ENCODE measurements at places on chromosomes 4 and X.

- no peak for DNase-seq
Observed at GRCh38 chr4:21555083-21555482, 393.5 kb downstream of the KCNIP4 start.

DNA sequence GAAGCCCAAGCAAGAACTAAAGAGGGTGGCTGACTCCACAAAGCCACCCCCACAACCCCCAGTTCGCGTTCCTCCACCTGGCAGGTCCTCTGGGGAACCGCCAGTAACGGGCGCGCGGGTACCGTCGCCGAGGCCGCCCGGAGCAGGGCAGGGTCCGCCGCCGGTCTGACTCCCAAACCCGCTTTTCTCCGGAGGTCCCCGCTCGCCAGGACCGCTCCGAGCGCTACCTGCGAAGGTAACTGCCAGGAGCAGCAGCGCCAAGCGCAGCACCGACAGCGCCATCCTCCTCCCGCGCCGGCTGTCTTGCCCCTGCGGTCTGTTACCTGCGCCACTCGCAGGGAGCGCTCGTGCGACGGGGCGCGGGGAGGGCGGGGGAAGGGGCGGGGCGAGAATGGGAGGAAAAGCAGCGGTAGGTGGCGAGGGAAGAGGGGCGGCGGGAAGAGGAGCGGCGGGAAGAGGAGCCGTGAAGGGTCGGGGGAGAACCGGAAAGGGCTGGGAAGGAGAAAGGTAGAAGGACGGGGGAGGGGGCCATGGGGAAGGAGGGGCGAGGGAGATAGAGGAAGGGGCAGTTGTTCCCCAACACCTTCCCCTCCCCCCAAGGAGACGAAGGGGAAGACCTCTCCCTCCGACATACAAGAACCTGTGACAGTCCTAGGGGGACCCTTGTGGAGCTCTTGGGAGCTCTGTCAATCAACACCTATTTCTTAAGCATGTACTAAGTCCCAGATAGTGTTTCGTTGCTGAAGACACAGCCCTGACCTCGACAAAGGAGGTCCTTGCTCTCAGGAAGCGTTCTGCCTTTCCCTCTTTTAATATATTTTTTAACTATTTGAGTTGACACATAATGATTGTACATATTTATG, at the start of gene SPINK2:
TSS of gene SPINK2 (minus strand) at position 321 of the 863 bp plus-strand sequence. CDS start at position 282, 39 bp downstream.
- DNase-seq, result no peak

DNA sequence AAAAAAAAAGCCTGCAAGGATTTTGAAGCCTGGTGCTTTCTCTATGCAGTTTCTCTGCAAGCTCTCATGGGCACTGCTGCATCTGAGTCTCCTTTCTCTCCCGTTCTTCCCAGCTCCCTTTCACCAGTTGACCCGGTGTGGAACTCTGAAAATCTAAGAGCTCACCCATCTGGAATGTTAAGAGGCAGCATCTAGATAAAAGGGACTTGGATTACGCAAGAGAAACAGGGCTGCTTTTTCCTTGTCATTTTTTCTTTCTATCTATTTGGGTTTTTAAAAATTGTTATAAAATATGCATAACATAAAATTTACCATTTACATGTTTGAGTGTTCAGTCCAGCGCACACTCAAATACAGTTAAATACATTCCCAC, 95.2 kb upstream of the RPS6KA3 start:
- peak; percentile 68 for DNase-seq

- no peak for DNase-seq
Observed at GRCh38 chr4:117311215-117311614, 225.8 kb upstream of the TRAM1L1 start.

GRCh38 chr4:183554878-183555585, 50.2 kb downstream of the ING2 start:
- DNase-seq, result no peak

- no peak for DNase-seq
Observed at GRCh38 chrX:9466736-9467135, 1.9 kb downstream of the TBL1X start.

- peak; percentile 9 for DNase-seq
Observed at GRCh38 chr4:56512166-56512565, 6.6 kb downstream of the ARL9 start.

- DNase-seq, result peak; percentile 86
Observed at GRCh38 chr4:32858971-32859370, 2138.8 kb downstream of the PCDH7 start.

DNA sequence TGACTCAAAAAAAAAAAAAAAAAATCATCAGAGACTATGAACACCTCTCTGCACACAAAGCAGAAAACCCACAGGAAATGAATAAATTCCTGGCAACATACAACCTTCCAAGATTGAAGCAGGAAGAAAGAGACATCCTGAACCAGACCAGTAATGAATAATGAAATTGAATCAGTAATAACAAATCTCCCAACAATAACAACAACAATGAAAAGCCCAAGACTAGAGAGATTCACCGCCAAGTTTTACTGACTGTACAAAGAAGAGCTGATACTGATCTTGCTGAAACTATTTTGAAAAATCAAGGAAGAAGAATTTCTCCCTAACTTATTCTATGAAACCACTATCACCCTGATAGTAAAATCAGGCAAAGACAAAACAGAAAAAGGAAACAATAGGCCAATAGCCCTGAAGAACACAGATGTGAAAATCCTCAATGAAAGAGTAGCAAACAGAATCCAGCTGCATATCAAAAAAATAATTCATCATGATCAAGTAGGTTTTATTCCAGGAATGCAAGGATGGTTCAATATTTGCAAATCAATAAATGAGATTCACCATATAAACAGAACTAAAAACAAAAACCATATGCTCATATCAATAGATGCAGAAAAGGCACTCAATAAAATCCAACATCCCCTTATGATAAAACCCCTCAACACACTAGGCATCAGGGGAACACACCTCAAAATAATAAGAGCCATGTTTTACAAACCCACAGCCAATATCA, 31.0 kb upstream of the PLK4 start:
- DNase-seq, result no peak

- no peak for DNase-seq
Observed at GRCh38 chr4:182089326-182089725, 153.9 kb upstream of the TENM3 start.

DNA sequence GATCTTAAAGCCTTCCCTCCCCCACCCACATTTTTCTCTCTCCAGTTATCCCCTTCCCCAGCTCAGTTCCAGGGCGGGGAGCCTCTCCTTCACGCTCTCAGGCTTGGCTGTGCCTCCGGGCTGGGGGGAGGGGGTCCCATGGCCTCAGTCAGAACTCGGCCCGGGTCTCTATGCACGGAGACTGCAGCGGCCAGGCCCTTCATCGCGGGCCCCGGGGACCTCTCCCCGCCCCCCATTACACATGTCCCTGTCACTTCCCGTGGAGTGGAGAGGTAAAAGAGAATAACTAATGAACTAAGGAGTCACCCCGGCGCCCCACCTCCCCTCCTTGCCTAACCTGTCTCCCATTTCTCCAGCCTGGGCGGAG, 838 bp upstream of the PRICKLE3 start:
- no peak for DNase-seq

Measured in fibroblast of upper back skin (primary cell).